ENCODE measurements at places on chromosomes 5 and 9.

- no peak for DNase-seq
These were observed 60.1 kb upstream of the SPATA31C2 start for GRCh38 chr9:88198341-88198807.

DNA sequence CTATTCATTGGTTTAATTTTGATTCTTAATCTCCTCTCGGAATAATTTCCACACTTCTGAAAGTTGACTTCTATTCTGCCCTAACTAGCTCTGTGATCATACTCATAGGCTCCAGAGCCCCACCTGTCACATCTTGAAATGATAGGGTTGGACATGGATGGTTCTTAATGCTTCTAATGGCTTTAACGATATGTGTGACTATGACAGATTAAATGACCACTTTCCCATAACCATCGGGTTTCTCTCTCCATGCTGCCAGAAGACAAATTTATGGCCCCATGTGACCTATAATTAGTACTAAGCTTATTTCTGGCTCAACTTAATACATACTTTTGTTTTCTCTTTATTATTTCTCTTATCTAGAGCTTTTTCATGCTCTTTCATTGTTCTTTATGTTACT, 251.1 kb upstream of the TUT7 start:
- DNase-seq: no peak

- DNase-seq: peak; percentile 33
These were observed 995 bp downstream of the IPPK start for GRCh38 chr9:92668746-92669526.

DNA sequence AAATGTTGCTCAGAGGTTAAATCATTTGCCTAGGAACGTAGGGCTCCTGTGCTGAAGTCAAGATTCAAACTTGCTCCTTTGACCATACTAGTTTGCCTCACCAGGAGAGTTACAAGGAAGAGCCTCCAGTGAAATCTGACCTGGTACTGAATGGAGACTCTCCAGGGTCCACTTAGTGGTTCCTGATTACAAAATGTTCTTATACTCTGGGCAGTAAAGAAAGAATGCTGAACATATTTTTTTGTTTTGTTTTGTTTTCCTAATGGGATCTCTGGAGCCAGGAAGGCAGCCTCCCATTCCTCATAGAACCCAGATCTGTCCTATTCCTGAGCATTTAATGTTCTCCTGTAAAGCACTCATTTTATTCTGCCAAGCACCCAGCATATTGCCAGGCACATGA, 256.5 kb upstream of the CLINT1 start:
- DNase-seq: no peak

- no peak for DNase-seq
These were observed 113.3 kb downstream of the FGF10 start for GRCh38 chr5:44275908-44276307.

GRCh38 chr5:148968311-148968710, 94.6 kb downstream of the SH3TC2 start:
- no peak for DNase-seq

DNA sequence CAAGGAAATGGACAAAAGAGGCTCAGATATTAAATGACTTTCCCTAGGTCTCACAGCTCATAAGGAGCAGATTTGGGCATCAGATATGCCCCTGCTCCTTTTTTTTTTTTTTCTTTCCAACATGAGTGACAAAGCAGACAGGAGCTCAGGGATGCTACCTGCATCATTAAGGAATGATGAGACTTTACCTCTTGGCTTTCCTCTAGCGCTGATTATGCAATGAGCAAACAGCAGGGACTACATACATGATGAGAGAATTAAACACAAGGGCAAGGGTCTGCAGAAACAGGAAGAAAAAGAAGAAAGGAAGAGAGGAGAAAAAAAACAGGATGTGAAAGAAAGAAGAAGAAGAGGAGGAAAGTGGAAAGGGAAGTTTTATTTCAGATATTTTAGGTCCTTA, 179.9 kb downstream of the PPP2R2B start:
- no peak for DNase-seq

Data from activated T-cell treated with anti-CD3 and anti-CD28 coated beads for 48 hours (primary cell).